NAMALWA (cell line): ENCODE measurements at places on chromosomes 5 and 9.
A peak's percentile ranks its signal among the peaks of the same experiment; 100 is the strongest.

GRCh38 chr9:113963017-113963620 is 87.0 kb downstream of the ZNF618 start:
- DNase-seq, result peak; percentile 49

GRCh38 chr5:15791859-15792258 is 291.9 kb downstream of the FBXL7 start:
- no peak for DNase-seq

DNA sequence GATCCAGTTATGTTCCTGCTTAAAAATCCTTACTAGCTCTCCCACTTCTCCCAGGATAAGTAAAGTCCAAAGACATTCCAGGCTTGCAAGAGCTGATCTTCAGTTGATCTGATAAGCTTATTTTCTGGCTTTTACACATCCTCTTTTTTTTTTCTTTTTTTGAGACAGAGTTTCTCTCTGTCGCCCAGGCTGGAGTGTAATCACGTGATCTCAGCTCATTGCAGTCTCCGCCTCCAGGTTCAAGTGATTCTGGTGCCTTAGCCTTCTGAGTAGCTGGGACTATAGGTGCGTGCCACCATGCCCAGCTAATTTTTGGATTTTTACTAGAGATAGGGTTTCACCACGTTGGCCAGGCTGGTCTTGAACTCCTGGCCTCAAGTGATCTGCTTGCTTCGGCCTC is 37.3 kb upstream of the PTPN3 start:
- no peak for DNase-seq

GRCh38 chr5:74149395-74149794 is 491.1 kb downstream of the ENC1 start:
- DNase-seq, result no peak

GRCh38 chr9:37776328-37776727 is 8.5 kb downstream of the EXOSC3 start:
- no peak for DNase-seq

GRCh38 chr9:91711755-91712601 is 238.1 kb downstream of the ROR2 start:
- peak; percentile 79 for DNase-seq

DNA sequence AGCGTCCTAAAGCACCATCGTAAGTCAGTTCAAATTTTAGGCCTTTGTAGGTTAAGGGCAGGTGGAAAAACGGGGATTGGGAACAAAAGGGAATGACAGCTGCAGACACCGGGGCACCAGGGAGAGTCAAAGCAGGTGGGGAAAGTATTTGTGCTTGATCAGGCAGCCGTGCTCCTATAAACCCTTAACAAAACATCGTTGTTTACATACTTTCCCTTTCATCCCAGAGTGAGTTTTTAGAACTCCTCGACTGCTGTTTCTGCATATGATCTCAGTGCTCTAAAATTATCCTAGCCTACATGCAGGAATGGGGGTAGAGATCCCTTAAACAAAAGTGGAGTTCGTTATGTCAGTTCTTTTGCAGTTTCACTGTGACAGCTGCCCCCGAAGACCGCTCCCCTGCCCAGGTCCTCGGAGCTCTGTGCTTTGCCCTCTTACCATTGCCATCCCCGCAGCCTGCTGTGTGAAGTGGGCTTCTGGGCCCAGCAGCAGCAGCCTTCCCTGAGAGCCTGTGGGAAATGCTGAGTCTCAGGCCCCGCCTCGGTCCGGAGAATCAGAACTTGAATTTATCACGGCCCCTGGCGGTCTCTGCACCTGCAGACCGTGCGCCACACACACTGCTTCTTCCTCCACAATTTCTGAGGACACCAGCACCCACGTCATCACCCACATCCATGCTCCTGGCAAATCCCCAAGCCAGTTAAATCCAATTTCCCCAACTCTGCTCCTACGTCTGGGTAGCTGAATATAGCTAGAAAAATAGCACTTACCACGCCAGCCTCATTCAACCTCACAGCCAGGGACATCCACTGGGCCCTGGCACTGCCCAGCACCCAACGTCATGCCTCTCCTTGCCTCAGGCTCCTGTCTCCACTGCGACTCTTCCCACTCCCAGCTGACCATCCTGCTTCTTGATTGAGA is 86.8 kb downstream of the NSUN2 start:
- DNase-seq, result no peak

DNA sequence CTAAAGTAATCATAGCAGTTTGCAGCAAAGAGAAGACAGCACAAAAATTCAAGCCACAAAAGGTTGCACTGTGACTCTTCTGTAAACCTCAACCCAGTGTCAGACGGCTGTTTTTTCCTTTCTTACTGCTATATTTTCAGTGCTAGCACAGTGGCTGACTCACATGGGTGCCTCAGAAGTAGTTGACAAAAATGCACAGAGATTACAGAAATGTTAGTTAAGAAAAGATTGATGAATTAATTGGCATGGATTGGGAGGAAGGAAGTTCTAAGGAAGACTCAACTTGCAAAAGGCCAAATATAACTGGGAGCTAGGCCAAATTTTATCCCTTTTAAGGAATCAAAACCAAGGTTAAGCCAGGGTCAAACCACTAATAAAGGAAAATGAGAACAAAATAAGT is 43.7 kb upstream of the ITGA1 start:
- DNase-seq, result no peak

- no peak for DNase-seq
Measured at GRCh38 chr5:132478366-132478871, 12.2 kb downstream of the IRF1 start.

DNA sequence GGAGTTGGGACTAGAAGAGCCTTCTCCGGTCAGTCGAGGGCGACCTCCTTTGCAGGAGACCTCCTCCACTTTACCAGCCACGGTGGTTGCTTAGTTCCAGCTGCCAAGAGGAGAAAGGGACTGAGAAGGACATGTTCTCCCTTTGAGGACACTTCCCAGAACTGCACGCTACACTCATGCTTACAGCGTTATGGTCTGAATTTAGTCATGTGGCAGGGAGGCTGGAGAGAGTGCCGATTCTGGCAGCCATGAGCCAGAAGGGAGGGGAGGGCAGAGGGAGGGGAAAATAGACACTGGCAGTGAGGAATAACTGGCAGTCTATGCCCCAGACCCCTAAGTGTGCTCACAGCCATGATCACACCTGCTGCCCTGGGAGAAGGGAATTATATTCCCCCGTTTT is 47.8 kb downstream of the TSPAN17 start:
- no peak for DNase-seq
